Endodermal cell (in vitro differentiated cells): ENCODE measurements at places on chromosomes 12 and 14.
A peak's percentile ranks its signal among the peaks of the same experiment; 100 is the strongest.

DNA sequence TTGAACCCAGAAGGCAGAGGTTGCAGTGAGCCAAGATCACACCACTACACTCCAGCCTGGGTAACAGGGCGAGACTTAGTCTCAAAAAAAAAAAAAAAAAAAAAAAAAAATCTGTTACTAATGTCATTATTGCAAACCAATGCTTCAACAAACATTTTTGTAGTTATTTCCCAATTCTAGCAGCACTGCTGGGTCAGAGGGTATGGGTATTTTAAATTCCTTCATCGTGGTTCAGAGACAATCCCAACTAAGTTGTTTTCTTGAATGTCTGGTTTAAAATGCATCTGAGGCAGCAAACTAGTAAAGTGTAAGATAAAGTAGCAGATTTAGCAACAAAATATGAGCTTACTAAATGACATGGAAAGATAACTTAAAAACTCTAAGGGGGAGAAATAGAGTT is 65.6 kb downstream of the FERMT2 start:
- no peak for DNase-seq

DNA sequence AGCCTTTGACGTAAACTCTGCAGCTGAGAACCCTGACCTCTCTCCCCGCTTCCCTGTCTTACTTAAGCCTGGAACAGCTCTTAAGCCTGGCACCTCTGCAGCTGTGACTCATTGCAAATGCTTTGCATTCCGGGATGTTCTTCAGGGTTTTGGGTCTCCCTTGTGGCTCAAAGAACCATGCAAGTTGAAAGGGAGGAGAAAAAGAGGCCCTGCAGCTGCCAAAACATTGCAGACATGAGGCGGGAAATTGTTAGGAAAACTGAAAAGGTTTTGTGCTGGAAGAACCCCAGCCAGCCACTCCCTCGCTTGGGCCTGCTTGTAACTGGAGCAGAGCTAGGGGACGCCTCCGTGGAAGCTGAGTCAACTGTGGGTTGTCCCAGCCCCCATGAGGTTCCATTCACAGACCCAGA is 60.2 kb upstream of the FERMT2 start:
- DNase-seq: peak; percentile 86

DNA sequence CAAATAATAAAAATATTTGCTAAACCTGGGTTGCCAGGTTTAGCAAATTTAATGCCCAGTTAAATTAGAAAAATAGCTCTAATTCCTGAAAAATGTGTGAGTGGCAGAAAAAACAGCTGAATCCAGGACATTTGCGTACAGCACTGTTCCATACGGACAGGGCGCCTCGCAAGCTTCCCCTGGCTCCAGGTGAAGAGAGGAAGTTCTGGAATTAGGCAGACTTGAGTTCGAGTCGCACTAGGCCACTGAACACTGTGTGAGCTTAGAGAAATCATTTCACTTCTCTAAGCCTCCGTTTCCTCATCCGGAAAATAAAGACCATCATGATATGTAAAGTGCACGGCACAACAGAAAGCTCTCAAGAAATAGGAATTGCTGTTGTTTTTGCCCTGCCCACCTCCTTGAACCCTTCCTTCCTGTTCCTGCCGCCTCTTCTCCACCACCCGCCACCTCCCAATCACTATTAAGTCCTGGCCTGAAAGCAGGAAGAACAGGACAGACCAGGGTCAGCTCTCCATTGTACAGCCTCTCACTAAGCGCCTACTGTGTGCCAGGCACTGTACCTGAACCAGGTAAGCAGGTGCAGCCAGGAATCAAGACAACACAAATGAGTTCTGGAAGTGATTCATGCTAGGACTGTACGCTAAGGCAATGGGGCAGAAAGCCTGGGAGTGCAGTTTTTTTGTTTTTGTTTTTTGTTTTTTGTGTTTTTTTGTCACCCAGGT is 763 bp upstream of the PHETA1 start:
- DNase-seq: no peak

GRCh38 chr14:89207925-89208328 is 209.1 kb downstream of the FOXN3 start:
- peak; percentile 61 for DNase-seq

GRCh38 chr14:23365732-23366425 is 907 bp upstream of the EFS start:
- DNase-seq: no peak
